Naive B cell (primary cell): ENCODE measurements at places on chromosomes 11 and 22.

GRCh38 chr22:46071451-46072109 is 78.7 kb upstream of the PPARA start:
- peak; percentile 42 for DNase-seq

DNA sequence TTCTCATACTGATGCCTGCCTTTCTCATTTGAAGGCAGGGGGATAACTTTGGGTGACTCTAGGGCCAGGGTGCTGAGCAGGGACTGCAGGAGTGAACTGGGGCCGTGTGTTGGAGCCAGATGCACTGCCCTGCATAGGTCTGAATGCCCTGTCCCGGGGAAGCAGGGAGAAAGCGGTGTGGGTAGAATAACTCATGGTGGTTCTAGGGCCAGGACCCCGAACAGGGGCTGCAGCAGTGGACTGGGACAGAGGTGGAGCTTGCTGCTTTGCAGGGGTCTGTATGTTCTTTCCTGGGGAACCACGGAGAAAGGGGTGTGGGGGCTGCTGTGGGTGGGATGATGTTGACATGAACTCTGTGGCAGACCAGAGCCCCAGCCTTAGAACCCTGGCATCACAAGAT is 52.9 kb downstream of the GAB4 start:
- DNase-seq = no peak

DNA sequence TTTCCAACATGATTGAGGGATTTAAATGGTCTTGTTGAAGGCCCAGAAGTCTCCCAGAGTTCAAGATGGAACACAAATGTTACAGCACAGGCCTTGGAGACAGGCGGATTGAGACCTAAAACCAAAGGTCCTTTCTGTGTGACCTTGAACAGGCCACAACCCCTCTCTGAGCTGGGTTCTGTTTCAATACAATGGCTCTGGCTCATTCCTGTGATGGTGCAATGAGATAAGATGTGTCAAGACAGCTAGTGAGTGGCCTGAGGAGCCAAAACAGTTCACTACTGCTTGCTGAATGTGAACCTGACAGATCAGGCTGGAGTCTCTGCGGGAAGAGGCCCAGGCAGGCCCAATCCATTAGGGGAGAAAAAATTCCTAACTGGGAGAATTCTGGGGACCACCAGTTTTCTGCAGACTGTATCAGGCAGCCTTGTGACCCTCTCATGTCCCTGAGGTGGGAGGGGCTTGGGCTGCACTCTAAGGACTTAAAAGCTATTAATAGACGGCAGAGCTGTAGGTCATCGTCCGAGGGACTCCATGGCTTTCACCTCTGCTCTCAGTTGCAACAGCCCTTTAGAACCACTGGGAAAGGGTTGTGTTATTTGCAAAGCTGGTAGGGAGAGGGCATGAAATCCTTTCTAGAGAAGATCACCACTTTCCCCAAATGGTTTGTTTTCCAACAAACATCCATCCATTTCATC is 126.1 kb upstream of the TEAD1 start:
- DNase-seq = no peak

- no peak for DNase-seq
These were observed 540.2 kb downstream of the MIAT start for GRCh38 chr22:27197618-27198017.

DNA sequence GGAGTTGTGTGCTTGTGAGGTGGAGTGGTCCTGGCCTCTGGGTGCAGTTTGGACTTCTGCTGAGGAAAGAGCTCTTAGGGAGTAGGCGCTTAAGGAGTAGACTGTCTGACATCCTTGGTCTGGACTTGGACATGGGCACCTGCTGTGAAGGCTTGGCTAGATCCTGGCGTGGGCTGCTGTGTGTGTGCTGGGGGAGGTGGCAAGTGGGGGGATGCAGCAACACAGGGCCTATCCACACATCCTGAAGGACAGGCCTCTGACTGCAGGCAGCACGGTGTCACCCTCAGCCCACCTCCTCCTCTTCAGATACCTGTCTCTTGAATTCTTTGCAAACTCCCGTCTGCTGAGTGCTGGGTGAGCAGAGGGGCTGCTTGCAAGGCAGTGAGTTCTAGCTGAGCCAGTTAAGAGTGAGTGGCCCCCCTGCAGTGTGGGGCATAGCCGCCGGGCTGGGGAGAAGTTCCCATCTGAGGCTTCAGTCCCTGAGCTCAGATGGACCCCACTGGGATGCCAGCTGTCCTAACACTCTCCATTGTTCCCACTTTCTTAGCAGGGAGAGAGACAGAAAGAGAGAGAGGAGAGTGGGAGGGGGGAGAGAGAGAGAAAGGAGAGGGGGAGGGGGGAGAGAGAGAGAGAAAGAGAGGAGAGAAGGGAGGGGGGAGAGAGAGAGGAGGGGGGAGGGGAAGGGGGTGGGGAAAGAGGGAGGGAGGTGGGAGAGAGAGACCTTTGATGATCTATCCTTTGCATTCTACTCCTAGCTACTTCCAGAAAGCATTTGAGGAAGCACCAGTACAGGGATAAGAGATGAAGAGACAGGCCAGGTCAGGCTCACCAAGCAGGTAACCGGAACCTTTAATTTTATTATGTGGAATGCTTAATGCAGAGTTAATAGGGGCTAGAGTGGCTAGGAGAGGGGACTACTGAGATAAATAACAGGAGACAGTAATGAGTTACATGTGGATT is 12.6 kb downstream of the SOX10 start:
- no peak for DNase-seq

- DNase-seq = no peak
These were observed 29.9 kb upstream of the TH start for GRCh38 chr11:2201542-2201941.

DNA sequence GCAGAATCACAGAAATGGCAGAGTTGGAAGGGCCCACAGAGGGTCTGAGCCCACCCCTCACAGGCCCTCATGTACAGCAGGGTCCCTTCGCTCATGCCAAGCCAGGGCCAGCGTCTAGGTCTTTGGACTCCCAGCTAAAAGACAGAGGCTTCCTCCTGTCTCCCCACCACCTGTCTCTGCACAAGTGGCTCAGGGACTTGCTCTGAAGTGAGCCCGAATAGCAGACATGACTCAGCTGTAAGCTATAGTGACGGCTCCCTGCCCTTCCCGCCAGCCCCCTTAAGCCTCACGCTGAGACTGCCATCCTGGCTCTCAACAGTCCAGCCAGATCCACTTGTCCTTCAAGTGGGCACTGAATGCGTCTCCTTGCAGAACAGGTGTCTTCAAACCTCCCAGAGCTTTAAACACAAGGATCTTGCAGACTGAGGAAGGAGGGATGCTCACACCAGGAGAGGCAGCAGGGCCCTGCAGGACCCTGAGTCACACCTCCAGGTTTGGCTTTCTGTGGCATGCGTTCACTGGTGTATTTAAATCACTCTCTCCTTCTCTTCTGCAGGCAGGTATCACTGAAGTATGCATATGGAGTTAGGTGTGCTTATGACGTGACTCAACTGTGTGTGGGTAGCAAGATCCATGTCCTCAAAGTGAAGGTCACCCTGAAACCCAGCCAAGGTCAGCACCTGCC is 154.9 kb downstream of the CACNA1I start:
- no peak for DNase-seq

DNA sequence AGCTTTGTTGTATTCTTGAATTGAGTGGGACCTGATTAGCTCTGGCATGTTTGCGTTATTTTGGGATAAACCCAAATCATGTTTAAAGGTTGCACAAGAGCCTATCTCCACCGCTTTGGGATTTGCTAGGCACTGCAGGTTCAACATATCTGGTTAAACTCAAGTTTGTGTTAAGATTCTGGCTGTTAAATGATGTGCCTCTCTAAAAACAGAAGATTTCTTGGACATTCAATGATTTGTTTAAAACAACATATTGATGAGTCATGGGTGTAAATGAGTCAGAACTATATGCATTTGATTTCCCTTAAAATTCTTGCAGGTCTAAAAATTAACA is 67.4 kb downstream of the AMOTL1 start:
- no peak for DNase-seq

DNA sequence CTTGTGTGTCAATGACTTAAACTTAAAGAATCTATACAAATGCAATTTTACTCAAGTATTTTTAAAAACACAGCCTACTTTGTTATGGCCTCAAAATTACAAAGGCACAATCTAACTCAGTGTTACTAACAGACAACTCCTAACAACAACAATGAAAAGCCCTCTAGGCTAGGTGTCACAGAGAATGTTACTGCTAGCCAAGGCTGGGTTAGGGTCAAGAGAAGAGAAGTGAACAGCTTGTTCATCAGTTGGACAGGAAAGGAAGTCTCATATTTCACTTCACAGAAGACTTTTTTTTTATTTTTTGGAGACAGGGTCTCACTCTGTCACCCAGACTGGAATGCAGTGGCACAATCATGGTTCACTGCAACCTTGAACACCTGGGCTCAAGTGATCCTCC is 26.0 kb downstream of the CLDN25 start:
- no peak for DNase-seq

- no peak for DNase-seq
These were observed 48.0 kb upstream of the AMPD3 start for GRCh38 chr11:10407055-10407454.

- DNase-seq = no peak
These were observed 29.9 kb upstream of the AQP11 start for GRCh38 chr11:77559686-77560401.

GRCh38 chr11:20027556-20028013 is 132.7 kb downstream of the DBX1 start:
- DNase-seq = no peak

GRCh38 chr11:57656885-57657193 is 723 bp upstream of the CLP1 start:
- DNase-seq = no peak

- DNase-seq = no peak
These were observed 44.4 kb downstream of the ADM start for GRCh38 chr11:10349281-10349665.

DNA sequence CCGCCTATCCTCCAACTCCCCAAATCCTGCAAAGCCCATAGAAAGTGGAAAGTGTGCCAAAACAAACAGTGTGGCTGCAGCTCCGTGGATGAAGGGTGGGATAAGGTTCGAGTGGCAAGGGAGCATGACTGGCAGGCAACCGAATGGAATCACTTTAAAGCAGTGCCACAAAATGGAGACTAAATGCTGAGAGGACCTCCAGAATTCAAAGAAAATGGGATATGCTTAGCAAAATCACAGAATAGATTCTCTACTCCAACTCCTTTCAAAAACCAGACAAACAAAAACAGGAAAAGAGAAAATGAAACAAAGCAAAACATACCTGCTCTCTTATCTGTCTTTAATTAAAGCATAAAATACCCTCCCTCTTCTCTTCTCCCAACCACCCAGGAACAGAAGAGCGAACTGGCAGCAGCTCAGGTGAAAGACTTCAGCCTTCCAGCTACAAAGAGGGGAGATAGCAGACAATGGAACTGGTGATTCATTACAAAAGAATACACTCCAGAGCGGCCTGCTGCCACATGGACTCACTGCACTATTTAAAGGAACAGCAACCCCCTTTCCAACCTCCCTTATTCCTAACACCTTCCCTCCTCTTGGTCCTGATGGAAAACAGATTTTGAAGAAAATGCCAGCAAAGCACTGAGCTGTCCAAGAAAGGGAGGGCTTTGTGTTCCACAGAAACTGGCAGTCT is 118.5 kb downstream of the APOL5 start:
- no peak for DNase-seq

GRCh38 chr22:36486619-36487384 is 5.4 kb upstream of the TXN2 start:
- peak; percentile 50 for DNase-seq

DNA sequence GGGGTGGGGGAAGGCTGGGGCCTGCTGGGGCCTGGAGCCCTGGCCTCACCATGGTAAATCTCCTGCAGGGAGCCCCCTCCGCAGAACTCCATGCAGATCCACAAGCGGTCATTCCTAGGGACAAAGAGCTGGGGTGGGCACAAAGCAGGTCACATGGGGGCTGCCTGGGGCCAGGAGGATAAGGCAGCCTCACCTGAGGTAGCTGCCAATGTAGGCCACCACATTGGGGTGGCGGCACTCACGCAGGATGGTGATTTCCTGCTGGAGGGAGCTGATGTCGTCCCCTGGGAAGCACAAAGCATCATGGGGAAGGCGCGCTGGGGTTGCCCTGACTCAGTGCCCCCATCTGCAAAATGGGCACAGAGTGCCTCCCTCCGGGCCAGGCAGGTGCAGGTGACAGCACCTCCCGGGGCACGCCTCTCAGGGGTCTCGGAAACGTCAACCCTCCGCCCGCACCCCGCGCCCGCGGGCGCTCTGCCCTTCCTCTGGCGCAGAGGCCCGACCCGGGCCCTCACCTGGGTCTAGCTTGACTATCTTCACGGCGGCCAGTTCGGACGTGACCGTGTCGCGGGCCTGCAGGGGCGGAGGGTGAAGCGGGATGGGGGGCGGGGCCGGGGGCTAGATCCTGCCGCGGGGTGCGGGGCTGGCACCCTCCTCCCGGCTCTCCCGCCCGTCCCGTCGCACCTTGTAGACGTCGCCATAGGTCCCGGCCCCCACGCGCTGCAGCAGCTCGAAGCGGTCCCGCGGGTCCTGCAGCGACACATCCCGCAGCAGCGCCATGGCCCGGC is 450 bp downstream of the MAP4K2 start:
- DNase-seq = peak; percentile 48

DNA sequence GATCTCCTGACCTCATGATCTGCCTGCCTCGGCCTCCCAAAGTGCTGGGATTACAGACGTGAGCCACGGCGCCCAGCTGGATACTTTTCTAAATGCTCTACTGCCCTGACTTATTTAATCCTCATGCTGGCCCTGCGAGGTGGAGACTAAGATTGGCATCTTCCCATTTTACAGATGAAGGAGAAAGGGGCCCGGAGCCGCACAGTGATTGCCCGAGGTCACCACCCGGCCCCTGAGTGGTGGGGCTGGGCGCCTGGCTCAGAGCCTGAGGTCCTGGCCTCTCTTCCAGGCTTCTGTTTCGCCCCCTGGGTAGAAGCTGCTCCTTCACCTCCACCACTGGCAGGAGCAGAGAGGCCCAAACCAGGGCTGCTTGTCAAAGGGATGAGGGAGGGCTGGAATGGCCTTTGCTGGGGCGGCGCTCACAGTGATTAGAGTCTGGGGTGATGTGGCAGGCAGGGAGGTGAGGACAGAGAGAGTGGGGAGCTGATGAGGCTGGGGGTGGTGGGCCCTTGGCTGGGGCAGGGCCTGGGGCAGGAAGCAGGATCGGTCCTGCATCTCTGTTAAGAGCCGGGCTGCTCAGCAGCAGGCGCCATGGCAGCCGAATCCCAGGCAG is 15.4 kb upstream of the MPPED1 start:
- DNase-seq = no peak

GRCh38 chr11:33574331-33574730 is 126.3 kb downstream of the C11orf91 start:
- no peak for DNase-seq

GRCh38 chr11:69374110-69374945 is 80.4 kb downstream of the MYEOV start:
- no peak for DNase-seq

- no peak for DNase-seq
These were observed 29.9 kb downstream of the ENDOD1 start for GRCh38 chr11:95119361-95120060.

- no peak for DNase-seq
These were observed 161.8 kb downstream of the IGLL1 start for GRCh38 chr22:23418159-23418788.
